Activated CD4-positive, alpha-beta T cell treated with anti-CD3 and anti-CD28 coated beads for 1 hour (primary cell): ENCODE measurements at places on chromosomes 4 and X.

DNA sequence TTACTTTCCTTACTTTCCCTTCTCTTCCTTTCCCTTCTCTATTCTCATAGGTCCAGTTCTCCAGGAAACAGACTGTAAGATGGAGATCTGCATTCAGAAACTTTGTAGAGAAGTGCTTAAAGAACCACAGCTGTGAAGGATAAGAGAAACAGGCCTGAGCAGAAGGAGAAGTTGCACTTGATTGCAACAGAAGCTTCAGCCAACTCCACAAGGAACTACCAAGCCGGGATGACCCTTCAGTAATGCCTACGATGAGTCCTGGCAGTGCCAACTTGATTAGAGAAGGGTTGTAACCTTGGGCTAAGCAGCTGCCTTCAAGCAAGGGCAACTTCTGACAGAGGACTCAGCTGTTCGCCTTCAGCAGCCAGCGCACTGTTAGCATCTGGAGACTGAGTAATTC, 413.3 kb upstream of the RASGEF1B start:
- DNase-seq, result no peak

DNA sequence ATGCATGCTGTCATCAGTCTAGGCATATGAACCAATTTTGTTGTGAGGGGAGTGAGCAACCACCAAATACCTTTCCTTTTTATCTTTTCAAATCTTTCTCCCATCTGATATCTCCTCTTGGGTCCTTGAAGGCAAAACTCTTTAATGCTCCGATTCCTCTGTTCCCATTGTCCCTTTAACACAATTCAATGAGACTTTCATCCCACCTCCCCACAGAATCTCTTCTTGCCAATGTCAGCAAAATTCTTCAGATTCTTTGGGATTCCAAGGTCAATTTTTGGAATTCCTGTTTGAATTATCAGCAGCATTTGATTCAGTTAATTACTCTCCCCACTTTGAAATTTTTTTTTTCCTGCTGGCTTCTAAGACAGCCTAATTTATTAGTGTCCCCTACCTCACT, 232.7 kb downstream of the COX7B2 start:
- DNase-seq, result no peak

GRCh38 chrX:17550011-17550410, 175.0 kb downstream of the NHS start:
- no peak for DNase-seq

DNA sequence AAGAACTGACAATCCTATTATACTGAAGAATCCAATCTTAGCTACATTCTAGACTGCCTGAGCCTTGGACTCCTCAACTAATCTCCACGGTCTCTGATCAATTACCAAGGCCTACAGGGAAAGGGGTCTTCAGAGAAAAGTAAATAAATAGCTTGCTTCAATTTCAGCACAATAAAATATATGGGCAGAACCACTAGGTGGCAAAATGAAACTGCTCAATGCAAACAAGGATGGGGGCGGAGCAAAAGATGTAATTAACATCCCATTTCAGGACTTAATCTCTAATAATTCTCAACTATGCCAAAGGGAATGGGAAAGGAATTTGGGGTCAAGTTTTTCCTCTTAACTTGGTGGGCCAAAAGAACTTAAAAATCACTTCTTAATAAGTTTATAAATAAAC, 78.4 kb upstream of the MAP3K15 start:
- DNase-seq, result no peak

DNA sequence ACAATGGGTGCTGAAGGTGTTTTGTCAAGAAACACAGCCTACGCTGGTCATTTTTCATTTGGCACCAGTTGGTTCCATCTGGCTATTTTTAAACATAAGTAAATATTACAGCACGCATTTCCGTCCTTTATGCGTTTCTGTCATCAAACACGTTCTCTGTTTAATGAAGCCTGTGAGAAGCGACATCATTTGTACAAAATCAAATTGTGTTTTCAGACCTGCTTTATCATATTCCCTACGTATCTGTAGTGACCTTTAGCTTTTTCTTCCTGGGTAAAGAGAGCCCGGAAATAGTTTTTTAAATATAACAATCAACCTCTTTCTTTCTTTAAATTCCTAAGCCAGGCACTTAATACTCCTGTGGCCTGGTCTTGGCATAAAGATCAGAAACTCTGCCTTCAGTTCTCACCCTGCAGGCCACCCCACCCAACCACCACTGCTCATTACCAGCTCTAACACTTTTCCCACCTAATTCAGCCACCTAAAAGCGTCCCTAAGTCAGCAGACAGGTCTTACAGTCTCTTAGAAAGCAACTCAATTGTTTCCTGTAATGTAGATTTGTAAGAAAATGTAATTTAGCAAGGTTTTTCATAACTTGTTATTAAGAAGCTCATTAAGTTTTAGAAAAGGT, 30.4 kb downstream of the ACSL1 start:
- DNase-seq, result no peak

GRCh38 chr4:163611182-163611581, 116.7 kb downstream of the TMA16 start:
- no peak for DNase-seq

DNA sequence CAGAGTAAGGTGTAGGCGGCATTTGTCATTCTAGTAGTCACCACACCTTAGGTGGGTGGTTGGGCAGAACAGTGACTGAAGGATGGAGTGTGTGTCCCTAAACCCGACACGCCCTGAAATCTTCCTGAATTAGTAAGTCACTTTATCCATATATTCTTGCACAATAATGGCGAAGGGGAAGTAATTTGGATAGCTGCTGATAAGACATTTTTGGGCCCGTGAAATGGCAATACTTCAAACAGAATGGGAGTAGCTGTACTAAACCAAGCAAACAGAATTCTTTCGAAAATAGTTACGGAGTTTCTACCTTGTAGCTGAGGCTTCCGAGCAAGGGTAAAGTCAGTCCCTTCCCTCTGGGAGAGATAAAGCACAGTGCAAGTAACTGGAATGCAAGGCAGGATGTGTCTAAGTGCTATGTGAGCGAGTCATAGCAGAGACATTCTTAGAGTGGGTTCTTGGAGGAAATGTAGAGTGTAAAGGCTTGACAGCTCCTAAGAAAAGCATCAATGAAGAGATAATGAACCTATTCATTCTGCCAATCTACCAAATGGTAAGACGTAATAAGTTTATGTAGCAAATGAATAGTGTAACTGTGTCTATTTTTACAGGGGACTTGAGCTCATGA, 72.8 kb downstream of the CLCN5 start:
- DNase-seq, result no peak

- DNase-seq, result no peak
These were observed 51.3 kb upstream of the MAP3K15 start for GRCh38 chrX:19566359-19567222.

- DNase-seq, result no peak
These were observed 31.2 kb downstream of the USP46 start for GRCh38 chr4:52627876-52628275.

GRCh38 chr4:7898385-7898784, 41.3 kb downstream of the AFAP1 start:
- DNase-seq, result no peak

GRCh38 chrX:96684339-96685209, at the start of gene DIAPH2:
Gene DIAPH2 (plus strand): TSS chrX:96684842.
- DNase-seq, result peak; percentile 53

DNA sequence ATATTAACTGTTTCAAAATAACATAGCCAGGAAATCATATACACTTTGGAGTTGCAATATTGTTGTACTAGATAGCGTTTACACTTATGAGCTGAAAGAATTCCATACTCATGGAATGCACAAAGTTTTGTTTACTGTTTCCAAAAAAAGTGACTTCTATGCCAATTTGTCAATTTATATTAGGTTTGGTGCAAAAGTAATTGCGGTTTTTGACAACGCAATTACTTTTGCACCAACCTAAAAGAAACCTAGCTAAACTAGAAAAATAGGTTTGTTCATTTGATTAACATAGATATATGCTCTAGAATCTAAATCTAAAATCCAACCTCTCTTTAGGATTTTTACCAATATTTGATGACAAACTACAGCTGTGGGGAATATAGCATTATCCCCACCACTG, 15.2 kb downstream of the RXFP1 start:
- DNase-seq, result no peak

DNA sequence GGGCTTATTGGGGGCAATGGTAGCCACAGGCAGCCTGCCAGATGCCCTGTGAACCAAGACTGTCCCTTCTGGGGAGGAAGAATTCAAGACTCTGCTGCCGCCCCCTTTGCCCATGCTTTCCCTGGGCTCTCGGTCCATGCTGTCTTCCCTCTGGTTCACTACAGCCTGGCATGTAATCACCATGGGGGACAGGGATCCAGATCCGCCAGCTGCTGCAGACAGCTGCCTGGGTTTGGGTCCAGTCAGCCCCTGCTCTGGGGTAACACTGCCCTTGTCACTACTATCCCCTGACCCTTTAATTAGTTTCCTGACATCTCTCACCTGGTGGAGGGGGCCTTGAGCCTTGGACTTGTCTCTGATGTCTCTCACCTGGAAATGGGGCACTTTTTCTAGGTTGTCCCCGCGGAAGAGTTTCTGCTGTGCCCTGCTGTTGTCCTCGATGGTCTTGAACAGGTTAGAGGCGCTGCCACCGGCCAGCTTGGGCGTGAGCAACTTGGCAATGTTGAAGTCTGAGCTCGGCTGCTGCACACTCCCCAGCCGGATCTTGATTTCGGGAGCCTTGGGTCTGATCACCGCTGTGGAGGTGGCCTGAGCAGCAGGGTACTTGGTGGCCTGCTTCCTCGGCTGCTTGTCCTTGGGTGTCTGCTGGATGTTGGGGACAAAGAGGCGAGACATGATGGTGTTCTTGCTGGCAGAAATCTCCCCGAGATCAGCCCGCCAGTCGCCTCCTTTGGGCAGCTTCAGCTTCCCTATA, 6.4 kb downstream of the C4orf54 start:
- no peak for DNase-seq

DNA sequence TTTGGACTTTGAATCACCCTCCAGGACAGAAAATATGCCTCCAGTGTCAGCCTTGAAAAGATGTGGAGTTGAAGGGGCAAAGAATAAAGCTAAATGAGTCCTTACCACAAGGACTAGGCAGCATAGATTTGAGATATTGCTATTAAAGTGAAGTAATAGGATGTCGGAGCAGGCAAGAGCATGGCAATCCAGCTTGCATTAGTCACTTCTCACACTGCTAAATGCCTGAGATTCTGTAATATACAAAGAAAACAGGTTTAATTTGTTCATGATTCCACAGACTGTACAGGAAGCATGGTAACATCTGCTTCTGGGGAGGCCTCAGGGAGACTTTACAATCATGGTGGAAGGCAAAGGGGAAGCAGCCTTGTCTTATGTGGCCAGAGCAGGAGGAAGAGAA, 109.8 kb upstream of the PCDH7 start:
- DNase-seq, result no peak

- DNase-seq, result no peak
These were observed 24.2 kb downstream of the L1CAM start for GRCh38 chrX:153861733-153862310.

DNA sequence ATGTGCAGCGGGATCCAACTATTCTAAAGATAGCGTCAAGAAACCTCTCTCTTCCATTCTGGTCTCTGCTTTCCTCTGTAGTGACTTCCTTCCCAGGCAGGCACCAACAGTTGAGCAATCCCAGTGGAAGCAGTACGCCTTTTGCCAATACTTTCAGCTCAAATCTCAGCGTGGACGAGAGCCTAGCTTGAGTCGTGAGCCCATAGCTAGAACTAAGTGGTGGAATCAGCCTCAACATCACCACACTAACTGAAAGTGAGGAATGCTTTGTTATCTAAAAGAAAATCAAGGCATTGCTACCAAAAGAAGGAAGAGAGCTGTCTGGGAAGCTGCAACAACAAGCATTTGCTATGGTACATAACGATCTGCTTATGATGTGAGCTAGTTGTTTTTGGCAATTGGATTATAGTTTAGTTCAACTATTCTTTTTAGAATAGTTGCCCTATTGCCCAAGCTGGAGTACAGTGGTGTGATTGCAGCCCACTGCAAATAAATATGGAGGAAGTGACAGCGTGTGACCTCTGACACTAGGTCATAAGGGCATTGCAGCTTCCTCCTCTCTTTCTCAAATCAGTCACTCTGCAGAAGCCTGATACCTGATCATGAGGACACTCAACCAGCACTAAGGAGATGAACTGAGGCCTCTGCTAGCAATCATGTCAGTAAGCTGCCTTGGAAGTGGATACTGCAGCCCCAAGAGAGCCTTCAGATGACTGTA, 24.7 kb upstream of the FRYL start:
- DNase-seq, result no peak

DNA sequence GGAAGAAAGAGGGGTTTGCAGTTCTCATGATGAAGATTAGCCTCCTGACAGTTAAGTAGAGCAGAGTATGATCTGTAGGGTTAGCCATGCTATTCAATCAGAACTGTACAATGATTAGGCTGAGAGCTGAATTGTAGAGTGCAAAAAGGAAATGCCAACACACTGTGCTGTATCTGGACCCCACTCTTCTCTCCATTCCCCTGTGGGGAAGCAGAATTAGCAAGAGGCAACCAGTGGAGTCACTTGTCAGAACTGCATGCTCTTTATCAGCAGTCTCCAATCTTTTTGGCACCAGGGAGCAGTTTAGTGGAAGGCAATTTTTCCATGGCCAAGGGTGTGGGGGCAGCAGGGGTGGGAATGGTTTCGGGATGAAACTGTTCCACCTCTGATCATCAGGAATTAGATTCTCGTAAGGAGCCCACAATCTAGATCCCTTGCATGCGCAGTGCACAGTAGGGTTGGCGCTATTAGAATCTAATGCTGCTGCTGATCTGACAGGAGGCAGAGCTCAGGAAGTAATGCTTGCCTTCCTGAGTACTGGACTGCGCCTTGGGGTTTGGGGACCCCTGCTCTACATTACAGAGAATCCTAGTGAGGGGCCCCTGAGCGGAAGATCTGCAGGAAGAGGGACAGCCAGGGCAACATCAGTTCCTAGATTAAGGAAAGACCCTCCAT, 19.4 kb downstream of the TBC1D9 start:
- no peak for DNase-seq

- DNase-seq, result no peak
These were observed 58.0 kb upstream of the XIAP start for GRCh38 chrX:123801901-123802300.

GRCh38 chr4:158018221-158018830, 154.5 kb downstream of the GASK1B start:
- no peak for DNase-seq

- DNase-seq, result no peak
These were observed 19.3 kb downstream of the NOA1 start for GRCh38 chr4:56958111-56958517.
